ENCODE measurements at places on chromosomes 11 and 22. TPM values are rescaled to one million over a fixed set of nuclear protein-coding genes. Genes with fewer than 3 reads are reported as not detected.

GLYATL1 gene
- not detected for total RNA-seq

LRP4 gene
- 15.2 TPM for total RNA-seq

ARHGAP20 gene
- not detected for total RNA-seq

MYOD1 gene
- not detected for total RNA-seq

SLC1A2 gene
- total RNA-seq = not detected

NUDT22 gene
- total RNA-seq = 25.1 TPM

FAT3 gene
- 2.7 TPM for total RNA-seq

FJX1 gene
- 36.8 TPM for total RNA-seq

RIMBP3C gene
- total RNA-seq = 3.6 TPM

OR5P2 gene
- not detected for total RNA-seq

ROBO4 gene
- not detected for total RNA-seq

CCDC87 gene
- 0.61 TPM for total RNA-seq

SLC22A12 gene
- not detected for total RNA-seq

KDM4E gene
- total RNA-seq = not detected

SCGB1A1 gene
- not detected for total RNA-seq

DDTL gene
- total RNA-seq = not detected

MOGAT2 gene
- not detected for total RNA-seq

UPB1 gene
- not detected for total RNA-seq

GSTT2B gene
- total RNA-seq = 0.81 TPM

UBTFL1 gene
- total RNA-seq = not detected

APOBEC3F gene
- total RNA-seq = 1.7 TPM
